ENCODE measurements at places on chromosomes 3 and 15. TPM values are rescaled to one million over a fixed set of nuclear protein-coding genes. Genes with fewer than 3 reads are reported as not detected.

The ZDHHC19 gene
- 6.7 TPM for total RNA-seq

The ZBED2 gene
- 8.7 TPM for total RNA-seq

The GPR62 gene
- total RNA-seq = not detected

The ACVR2B gene
- 10.6 TPM for total RNA-seq

DNA sequence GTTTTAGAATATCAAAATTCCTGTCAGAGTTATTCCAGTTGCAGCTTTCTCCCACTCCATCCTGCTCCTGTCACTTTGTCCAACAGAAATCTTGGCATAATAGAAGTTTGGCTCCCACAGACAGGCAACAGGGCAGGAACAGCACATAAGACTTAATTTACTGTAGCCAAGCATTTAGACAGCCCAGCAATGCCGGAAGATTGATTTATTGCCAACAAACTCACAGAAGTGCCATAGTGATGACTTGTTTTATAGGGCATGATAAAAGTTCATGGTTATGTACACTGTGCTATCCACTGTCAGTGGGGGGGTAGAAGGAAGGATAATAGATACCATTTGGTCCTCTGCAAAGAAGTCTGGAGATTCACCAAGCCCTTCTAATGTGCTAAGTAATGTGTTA lies 98.3 kb upstream of the CBLB start:
- peak; percentile 34 for DNase-seq

- no peak for DNase-seq
These were observed 62.9 kb downstream of the EFCAB12 start for GRCh38 chr3:129365296-129366136.

- DNase-seq = peak; percentile 58
These were observed 195.5 kb downstream of the LPP start for GRCh38 chr3:188349351-188349901.

DNA sequence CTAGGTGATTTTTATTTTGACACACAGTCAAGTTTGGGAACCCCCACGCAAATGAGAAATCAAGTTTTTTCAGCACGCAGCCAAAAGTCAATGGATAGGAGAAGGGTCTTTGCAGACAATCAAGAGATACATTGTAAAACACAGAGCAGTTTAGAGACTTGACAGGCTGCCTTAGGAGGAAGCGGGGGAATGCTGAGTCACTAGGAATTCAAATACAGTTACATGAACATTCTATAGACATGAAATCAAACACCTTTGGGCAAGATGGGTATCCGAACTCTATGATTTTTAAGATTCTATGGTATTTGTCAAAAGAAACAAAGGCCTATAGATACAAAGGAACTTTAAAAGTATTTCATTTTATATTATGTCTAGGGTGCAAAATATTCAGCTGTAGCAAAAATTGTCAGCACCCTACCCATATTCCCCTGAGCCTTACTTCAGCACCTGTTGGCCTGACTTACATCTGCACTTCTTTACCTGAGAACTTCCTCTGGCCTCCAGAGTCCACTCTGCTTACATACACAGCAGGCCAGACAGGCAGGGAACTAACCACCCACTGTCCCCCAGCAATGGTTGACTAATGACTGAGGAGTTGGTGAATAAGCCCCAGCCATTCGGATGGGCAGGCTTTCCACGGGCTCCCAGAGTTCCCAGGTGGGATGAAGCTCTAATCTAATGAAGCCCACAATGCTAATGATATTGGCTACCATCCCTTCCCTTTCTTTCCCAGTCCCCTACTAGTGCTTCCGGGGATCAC lies 289.3 kb upstream of the RORA start:
- DNase-seq = no peak

DNA sequence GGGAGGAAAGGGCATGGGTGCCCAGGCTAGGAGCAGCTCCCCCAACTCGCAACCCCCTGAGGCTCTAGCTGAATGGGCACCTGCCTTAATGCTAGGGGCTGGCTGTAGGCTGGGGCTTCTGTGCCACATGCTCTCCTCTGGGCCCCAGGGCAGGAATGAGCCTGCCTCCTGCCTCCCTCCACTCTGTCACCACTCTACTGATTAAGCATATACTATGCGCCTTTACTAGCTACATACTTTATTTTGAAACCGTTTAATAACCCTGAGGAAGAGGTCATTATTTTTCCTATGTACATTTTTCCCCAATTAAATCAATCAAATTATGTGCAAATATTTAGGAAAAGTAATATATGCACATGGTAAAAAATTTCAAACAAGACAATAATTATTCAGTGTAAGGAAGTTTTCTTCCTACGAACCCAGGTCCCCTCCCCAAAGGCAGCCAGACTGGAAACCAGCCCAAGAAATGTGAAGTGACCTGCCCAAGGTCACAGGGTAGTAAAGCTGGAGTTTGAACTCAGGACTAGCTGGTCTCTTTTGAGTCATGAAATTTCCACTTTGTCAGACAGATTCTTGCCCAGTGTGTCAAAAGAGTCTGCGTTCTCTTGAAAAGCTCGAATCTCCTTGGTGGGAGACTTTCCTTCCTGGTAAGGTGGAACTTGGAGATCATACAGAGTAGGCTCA lies 122.5 kb downstream of the DNAJB8 start:
- no peak for DNase-seq

Data from umbilical cord (tissue), 2 donors.